ENCODE measurements at places on chromosomes 16 and 17. TPM values are rescaled to one million over a fixed set of nuclear protein-coding genes. Genes with fewer than 3 reads are reported as not detected.
A peak's percentile ranks its signal among the peaks of the same experiment; 100 is the strongest.

DNA sequence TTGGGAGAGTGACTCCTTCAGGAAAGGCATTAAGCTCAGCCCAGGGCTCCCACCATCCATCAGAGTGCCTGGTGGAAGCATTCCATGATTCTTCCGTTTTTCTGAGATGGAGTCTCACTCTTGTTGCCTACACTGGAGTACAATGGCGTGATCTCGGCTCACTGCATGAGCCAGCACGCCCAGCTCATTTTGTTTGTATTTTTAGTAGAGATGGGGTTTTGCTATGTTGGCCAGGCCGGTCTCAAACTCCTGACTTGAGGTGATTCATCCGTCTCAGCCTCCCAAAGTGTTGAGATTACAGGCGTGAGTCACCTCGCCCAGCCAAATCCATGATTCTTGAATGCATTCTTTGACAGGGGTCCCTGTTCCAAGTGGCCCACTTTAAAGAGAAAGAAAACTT is 23.1 kb downstream of the MIS12 start:
- peak; percentile 39 for DNase-seq

BPTF gene
- 24.1 TPM for total RNA-seq

CAVIN1 gene
- total RNA-seq, result 325 TPM

GRCh38 chr17:46013127-46013501 is 14.1 kb downstream of the STH start:
- no peak for DNase-seq

DNA sequence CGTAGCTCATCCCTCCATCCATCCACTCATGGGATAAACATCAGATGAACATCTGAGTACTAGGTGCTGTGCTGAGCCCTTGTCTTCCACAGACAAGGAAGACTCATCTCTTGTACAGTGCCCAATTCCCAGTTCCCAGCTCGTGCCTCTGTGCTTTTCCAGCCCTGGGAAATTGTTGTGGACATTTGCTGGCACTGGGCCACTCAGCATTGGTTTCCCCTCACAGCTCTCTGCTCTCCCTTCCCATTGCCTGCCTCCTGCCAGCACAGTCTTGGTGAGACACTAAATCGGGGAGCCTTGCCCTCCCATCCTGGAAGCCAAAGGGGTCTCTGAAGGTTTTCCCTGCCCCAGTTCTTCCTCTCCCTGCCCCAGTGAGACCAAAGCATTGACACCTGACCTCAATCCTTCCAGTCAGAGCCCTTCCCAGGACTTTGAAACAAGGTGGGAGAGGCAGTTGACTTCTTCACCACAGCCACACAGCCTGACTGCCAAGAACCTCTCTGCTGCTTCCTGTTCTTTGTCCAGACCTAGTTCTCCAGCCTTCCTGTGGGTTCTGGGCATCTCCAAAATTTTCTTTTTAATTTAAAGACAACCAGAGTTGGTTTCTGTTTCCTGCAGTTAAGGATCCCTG is 50.2 kb downstream of the WSB1 start:
- DNase-seq, result no peak

CD300LF gene
- not detected for total RNA-seq

DNA sequence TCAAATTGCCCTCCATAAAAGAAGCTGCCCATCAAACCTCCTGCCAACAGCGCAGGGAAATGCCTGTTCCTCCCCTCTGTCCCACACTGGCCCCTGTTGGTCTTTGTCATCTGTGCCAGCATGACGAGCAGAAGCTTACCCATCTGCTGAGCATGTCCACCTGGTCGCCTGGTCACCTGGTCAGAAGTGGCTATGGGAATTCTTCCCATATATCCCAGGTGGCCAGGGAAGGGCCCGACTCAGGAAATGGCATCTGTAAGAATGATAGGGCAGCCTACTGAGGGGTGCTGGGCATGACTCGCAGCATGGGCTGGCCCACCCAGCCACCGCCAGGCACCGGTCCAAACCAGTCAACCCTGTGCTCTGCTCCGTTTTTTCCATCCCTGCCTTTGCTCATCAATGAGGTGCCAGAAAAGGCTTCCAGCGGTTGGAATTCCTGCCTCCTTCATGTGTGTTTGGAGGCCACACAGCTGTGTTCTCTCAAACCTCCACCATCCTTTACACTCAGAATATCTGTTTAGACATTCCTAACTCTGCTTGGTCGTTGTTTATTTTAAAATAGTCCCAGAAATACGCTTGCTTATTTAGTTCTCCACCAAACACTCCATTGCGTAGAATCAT is 145.2 kb downstream of the CLEC16A start:
- DNase-seq, result no peak

NARF gene
- 62.7 TPM for total RNA-seq

GRCh38 chr17:32266389-32267301 is 1.0 kb downstream of the RHBDL3 start:
- no peak for DNase-seq

- DNase-seq, result no peak
Measured at GRCh38 chr17:8345052-8345690, 5.5 kb downstream of the ODF4 start.

DYNLL2 gene
- 9.6 TPM for total RNA-seq

- no peak for DNase-seq
Measured at GRCh38 chr16:77611386-77611785, 110.9 kb upstream of the NUDT7 start.

DNA sequence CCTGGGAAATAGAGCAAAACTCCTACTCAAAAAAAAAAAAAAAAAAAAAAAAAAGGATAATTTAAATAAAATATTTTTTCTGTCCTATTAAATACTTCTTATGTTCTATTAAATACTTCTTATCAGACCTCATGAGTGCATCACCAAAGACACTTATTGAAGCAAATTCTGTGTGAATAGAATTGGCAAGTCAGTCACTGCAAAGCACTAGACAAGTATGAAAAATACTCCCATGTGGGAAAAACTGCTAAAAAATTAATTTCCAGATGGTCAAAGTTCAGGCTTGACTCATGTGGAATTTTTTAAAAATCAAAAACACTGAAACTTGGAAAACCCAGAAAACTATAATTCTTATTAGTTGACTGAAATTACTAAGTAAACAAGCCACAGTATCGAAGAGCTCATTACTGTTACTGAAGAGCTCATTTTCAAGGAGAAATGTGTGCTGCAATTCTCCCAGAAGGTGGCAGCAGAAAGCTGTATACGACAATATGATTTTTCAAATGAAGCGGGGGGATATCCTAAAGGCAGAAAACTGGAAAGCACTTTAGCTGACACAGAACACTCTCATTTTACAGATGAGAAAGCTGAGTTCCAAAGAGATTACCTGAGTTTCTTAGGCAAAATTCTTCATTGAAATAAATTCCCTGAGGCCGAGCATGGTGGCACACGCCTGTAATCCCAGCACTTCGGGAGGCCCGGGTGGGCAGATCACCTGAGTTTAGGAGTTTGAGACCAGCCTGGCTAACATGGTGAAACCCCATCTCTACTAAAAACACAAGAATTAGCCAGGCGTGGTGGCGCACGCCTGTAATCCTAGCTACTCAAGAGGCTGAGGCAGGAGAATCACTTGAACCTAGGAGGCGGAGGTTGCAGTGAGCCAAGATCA is 15.9 kb upstream of the FBXO47 start:
- peak; percentile 65 for DNase-seq

GRCh38 chr17:77556383-77557061 is 402.0 kb upstream of the TNRC6C start:
- no peak for DNase-seq

DNA sequence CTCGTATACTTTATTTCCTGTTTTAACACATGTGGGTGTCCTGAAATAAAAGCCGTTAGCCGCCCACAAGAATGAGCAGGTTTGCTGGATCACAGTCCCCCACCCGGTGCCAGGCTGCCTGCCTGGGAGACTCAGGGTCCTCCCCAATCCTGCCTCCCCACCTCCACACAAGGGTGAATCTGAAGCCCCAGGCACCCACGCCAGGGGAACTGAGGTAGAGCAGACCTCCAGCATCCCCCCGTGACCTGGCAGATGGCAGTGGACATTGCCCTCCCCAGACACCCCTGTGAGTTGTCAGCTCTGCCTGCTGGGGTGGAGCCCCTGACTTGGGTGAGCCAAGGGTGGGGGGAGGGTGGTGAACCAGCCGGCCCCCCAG is 114.8 kb downstream of the METRNL start:
- DNase-seq, result no peak

- DNase-seq, result peak; percentile 9
Measured at GRCh38 chr17:19780846-19781245, 32.7 kb upstream of the ALDH3A1 start.

ASGR1 gene
- total RNA-seq, result 1.4 TPM

UNC119 gene
- total RNA-seq, result 47.6 TPM

DNA sequence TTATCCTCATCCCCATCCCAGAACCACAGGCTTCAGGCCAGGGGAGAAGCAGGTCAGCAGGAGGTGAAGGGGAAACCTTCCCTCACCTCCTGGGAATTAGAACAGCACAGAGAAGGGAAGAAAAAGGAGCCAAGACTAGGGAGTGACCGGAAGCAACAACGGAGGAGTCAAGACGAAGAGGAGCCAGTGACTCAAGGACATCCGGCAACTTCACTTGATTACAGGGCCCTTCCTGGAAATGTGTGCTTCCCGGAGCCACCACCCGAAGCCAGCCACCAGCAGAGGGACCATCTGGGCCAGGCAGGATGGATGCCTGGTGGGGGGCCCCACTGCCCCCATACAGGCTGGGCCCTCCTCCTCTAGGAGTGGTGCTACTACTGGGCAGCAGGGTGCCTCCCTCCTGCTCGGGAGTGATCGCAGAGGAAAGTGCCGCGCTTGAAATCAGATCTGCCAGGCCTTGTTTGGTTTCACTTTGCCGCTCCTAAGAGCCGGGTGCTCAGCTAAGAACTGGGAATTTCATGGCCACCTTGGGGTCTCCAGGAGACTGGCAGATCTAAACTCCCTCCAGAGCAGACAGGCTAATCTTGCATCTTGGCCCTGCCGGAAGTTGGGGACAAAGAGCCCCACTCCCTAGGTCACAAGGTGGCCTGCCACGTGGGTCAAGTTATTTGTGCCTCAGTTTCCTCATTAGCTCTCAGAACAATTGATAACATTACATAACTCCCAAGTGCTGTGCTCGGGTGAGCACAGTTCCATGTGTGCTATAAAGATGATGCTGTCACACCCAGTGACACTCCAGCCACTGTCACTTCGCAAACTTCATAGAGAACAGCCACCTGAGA is 6.6 kb downstream of the CDC42EP4 start:
- DNase-seq, result peak; percentile 80

GRCh38 chr17:74192950-74193781 is 10.3 kb upstream of the RPL38 start:
- peak; percentile 96 for DNase-seq

G6PC1 gene
- total RNA-seq, result not detected

- peak; percentile 14 for DNase-seq
Measured at GRCh38 chr16:15404792-15405191, 9.2 kb downstream of the MPV17L start.

PRSS33 gene
- total RNA-seq, result not detected

- no peak for DNase-seq
Measured at GRCh38 chr17:80253631-80254395, 6.8 kb upstream of the RNF213 start.

- peak; percentile 66 for DNase-seq
Measured at GRCh38 chr16:85210423-85211169, 98.3 kb upstream of the CIBAR2 start.

DNA sequence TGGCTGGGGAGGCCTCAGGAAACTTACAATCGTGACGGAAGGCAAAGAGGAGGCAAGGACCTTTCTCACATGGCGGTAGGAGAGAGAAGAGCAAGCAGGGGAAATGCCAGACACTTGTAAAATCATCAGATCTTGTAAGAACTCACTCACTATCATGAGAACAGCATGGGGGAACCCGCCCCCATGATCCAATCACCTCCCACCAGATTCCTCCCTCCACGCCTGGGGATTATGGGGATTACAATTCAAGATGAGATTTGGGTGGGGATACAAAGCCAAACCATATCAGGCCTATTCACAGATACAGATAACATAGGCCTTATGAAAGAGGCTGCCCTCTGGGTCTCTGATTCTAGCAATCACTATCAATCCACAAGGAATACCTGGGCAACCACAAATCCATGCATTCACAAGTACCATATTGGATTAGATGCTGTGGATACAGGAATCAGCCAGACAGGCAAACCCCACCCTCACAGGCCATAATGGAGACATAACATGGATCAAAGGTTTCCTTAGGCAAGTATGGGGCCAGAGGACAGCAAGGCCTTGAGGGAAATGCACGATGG is 284.9 kb downstream of the SOX9 start:
- no peak for DNase-seq

GRCh38 chr16:3054965-3055733 is 8.8 kb downstream of the MMP25 start:
- DNase-seq, result no peak

GRB7 gene
- total RNA-seq, result 0.06 TPM

- peak; percentile 79 for DNase-seq
Measured at GRCh38 chr16:89343501-89344457, 126.3 kb downstream of the ZNF778 start.

CENPX gene
- total RNA-seq, result 155 TPM

CES3 gene
- total RNA-seq, result 0.96 TPM

TEX19 gene
- total RNA-seq, result 0.06 TPM

NUP93 gene
- 81.9 TPM for total RNA-seq

DNA sequence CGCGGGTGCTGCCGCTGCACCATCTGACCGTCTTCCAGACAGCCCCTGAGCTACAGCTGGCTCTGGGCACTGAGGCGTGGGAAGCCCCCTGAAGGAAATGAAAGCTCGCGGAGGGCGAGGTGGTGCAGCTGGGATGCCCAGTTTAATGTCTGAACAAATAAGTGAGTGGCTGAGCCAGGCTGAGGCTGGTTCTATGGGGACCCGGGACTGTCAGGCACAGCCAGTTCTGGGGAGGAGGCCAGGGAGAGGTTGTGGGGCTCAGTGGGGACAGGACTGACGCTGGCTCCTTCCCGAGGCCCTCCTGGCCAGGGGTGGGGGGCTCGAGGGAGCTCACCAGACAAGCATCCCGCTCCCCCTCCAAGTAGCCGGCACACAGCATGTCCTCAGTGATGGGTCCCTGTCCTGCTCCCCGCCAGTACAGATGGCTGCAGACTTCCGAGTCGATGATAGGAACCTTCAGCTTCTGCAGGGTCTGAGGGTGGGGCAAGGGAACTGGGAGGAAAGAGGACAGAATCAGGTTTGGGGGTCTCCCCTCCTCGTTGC is 4.4 kb downstream of the PRSS22 start:
- DNase-seq, result no peak

- no peak for DNase-seq
Measured at GRCh38 chr17:75854881-75855309, 240 bp downstream of the WBP2 start.

LCAT gene
- 11.7 TPM for total RNA-seq

PYCARD gene
- 7.7 TPM for total RNA-seq

- DNase-seq, result no peak
Measured at GRCh38 chr16:1580956-1581355, 30.9 kb downstream of the IFT140 start.

DNA sequence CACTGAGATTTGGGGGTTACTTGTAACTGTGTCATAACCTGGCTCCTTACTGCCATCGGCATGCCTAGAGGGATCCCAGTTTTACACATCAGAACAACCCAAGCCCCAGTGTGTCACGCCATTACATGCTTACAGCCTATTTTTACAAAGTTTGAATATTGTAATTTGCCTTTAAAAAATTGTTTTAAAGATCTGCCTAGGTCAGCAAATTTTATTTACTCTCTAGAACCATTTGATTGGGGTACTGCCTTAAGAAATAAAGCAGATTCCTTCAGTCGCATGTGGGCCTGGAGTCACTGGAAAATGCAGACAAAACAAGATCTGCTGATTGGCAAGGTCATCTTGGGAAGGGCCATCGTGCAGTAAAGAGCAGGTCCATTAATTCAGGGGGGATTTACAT is 566.9 kb downstream of the WWOX start:
- no peak for DNase-seq

SPAG7 gene
- total RNA-seq, result 75.0 TPM

GRCh38 chr17:48526608-48527546 is 3.9 kb downstream of the HOXB1 start:
- DNase-seq, result no peak

Data from LHCN-M2 (cell line).